ENCODE measurements at places on chromosomes 5 and 9. TPM values are rescaled to one million over a fixed set of nuclear protein-coding genes. Genes with fewer than 3 reads are reported as not detected.

PCDHA12 gene
- not detected for total RNA-seq

NR2F1 gene
- not detected for total RNA-seq

FIBCD1 gene
- not detected for total RNA-seq

LAMC3 gene
- 1.7 TPM for total RNA-seq

SPINK4 gene
- not detected for total RNA-seq

PAEP gene
- not detected for total RNA-seq

MSANTD3 gene
- 8.8 TPM for total RNA-seq

PRLR gene
- total RNA-seq: not detected

ACTBL2 gene
- not detected for total RNA-seq

GADD45G gene
- 15.6 TPM for total RNA-seq

PTBP3 gene
- total RNA-seq: 100.0 TPM

LPAR1 gene
- total RNA-seq: not detected
